HepG2 (cell line): ENCODE measurements at places on chromosomes 16 and 17.

DNA sequence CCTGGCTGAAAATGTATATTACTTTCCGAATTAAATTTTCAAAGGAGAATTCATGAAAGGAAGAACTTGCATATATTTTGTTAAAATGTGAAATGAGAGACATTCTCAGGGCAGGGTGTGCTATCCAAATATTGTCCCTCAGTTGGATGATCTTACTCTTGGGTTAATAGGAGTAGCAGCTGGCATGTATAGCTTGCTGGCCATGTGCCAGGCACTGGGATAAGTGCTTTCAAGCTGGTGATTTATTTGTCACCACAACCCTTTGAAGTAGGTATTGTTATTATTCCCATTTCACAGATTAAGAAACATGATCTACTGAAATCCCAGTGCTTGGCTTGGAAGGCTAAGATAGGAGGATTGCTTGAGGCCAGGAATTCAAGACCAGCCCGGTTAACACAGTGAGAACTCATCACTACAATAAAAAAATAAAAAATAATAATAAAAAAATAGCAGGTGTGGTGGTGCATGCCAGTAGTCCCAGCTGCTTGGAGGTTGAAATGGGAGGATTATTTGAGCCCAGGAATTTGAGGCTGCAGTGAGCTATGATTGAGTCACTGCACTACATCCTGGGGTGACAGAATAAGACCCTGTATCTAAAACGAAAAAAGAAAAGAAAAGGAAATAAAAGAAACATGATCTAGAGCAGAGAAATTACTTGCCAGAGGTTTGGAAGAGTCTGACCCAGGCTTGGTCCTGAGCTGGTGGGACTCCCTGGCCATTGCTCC is 11.6 kb upstream of the MPHOSPH6 start:
- DNase-seq: no peak

- no peak for DNase-seq
Measured at GRCh38 chr17:63022567-63022966, 56.5 kb downstream of the TANC2 start.

DNA sequence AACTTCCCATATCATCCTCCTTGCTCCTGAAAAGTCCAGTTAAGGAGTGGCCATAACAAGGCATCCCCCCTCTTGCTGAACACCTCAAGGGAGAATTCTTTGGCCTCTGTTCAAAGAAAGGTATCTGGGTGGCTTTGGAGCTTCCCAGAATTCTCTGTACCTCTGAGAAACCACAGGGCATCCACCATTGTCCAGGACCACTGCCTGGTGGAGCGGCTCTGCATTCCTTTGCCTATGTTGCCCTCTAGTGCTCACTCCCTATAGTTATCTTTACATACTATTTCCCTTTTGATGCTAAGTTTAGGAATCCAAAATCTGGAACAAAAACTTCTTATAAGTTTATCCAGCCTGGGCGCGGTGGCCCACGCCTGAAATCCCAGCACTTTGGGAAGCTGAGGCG is 30.3 kb downstream of the CHD9NB start:
- DNase-seq: peak; percentile 63

- no peak for DNase-seq
Measured at GRCh38 chr17:869567-870525, 87.7 kb downstream of the MRM3 start.

- no peak for DNase-seq
Measured at GRCh38 chr17:79749156-79749815, 18.5 kb downstream of the ENPP7 start.

DNA sequence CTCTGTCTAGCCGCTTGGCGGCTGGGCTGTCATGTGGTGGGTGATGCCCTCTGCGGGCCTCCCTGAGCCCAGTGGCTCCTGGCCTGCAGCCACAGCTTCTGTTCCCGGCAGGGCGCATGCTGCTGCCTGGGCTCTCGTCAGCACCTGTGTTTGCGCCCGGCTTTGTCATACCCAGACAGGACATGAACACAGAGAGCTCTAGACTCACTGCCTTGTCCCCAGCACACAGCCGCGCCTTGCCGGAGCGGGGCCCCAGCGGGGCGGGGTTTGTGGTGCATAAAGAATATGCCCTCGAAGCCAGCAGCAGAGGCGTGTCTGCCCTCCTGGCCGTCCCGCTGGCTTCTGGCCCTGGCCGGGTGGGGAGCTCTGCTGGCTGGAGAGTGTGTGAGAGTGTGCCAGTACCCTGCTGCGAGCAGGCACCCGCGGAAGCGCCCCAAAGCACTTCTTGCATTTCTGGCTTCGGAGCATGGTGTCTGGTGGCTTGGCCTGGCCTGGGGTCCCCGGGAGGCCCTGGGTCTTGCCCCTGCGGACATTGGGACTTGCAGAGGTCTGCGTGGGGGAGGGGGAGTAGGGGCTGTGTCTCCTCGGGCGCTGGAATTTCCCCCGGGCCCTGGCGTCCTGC is 14.4 kb downstream of the ASPSCR1 start:
- DNase-seq: peak; percentile 98

- no peak for DNase-seq
Measured at GRCh38 chr16:81752225-81752875, 26.7 kb upstream of the PLCG2 start.

DNA sequence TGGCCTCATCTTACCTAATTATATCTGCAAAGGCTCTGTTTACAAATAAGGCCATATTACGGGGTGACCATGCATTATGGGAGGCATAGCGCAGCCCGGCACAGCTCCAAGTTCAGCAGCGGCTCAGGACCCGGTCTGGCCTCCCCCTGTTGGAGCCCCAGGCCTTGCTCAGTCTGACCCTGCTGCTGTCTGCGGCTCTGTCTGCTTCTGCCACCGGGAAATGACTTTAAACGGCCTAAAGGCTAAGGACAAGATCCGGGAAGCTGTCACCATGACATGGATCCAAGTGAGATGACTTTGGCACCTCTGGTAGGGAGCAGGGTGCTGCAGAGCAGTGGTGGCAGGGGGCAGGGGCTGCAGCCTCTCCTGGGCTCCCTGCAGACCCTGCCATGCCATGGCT is 140.6 kb upstream of the GSE1 start:
- no peak for DNase-seq

- DNase-seq: peak; percentile 92
Measured at GRCh38 chr17:82003411-82004381, 19.0 kb downstream of the CENPX start.

- no peak for DNase-seq
Measured at GRCh38 chr16:64629622-64630021, 492.2 kb downstream of the CDH11 start.

DNA sequence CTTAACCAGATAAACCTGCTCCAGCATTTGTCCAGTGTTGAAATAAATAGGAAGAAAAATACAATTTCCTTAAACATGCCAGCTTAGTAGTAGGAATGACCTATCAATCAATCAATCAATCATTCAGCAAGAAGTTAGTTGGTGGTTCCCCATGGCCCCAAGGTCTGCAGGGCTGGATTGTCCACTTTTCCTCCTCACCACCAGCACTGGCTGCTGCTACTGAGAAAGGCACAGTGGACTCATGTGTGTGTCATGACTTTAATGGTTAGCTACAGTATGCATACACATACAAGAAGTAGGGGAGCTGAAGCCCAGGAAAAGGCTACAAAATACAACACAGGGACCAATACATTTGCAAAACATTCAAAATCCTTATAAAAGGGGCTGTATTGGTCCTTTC is 4.4 kb downstream of the SETD6 start:
- no peak for DNase-seq

GRCh38 chr17:81923302-81924260 is 4.0 kb downstream of the MAFG start:
- DNase-seq: no peak

- DNase-seq: no peak
Measured at GRCh38 chr16:22161999-22162655, at the start of gene SDR42E2. SDR42E2 (plus strand) TSS chr16:22162506; CDS start chr16:22165583, 3,077 bp downstream.

DNA sequence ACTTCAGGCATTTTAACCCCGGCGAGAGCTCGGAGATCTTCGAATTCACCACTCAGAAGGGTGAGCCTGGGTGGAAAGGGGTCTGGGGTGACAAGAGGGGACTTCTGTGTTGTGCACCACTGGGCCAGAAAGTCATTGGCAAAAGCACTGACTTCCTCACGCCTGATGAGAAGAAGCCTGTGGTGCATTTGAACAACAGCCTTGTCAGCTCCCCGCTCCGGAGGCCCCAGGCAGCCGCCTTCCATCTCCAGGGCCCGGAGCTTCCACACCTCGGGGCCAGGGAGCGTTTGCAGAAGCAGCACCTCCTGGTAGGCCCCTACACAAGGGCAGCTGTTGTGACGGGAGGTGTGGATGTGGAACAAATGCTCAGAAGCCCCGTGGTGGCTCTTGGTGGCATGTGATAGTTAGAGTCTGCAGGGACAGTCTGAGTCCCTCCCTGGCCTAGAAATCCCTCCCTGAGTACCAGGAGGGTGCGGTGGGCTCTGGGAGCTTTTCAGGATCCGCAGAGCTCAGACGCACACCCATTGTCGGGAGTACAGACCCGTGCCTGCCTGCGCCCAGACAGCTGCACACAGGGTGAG is 9.7 kb downstream of the CACNG1 start:
- no peak for DNase-seq

DNA sequence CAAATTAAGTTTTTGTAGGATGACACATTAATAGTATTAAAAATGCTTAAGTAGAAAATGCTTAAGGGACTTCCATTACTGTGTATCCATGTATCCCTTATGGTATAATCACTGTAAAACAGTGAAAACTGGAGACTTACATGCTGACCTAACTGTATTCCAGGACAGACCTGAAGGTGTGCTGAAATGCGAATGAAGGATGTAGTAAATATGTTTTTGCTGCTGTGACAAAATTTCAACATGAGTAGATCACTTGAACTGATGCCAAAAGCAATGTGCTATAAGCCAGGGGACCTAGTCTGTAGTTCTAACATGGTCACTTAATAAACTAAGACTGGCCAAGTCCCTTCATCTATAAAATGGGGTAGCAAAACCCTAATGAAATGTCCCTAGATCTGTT is 142.0 kb upstream of the CORO6 start:
- DNase-seq: no peak

DNA sequence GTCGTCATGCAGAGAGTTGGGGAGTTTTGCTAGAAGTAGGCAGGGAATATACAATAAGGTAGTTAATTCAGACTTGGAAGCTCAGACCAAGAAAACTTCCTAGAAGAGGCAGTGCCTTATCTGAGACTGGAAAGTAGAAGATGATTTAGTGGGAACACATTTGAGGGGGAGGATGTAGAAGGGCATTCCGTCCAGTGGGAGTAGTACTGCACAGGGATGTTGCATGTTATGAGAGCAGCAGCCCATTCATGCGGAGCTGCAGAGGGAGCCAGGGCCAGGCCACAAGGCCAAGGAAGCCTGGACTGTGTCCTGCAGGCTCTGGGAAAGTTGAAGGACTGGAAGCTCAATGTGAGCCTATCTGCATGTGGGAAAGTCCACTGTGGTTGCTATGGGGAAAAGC is 344.5 kb upstream of the EEF2KMT start:
- no peak for DNase-seq

- DNase-seq: no peak
Measured at GRCh38 chr17:10261098-10261497, 62.7 kb upstream of the GAS7 start.

GRCh38 chr17:28896491-28896883 is 1.0 kb downstream of the FLOT2 start:
- DNase-seq: no peak
